ENCODE measurements at places on chromosomes 3 and 15.

GRCh38 chr15:34644851-34645250 lies 61.4 kb upstream of the GOLGA8B start:
- no peak for DNase-seq

- DNase-seq: no peak
These were observed 42.3 kb downstream of the TM4SF18 start for GRCh38 chr3:149291178-149291577.

GRCh38 chr3:117700573-117701360 lies 991.2 kb downstream of the TUSC7 start:
- no peak for DNase-seq

DNA sequence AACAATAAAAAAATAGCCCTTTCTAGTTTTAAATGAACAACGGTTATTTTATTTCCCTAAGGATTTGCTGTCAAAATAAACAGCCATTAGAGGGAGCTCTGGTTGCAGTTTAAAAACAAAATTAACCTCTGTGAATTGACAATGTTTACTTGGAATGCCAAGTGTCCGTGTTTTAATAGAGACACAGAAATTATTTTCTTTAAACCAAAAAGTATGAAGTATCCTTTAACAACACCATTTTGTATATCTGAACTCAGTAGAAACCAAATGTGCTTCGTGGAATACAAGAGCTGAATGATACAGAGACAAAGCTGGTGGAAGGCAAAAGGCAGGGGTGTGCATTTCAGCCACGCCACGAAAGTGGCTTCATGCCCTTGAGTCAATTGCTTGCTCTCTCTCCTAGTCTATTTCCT lies 74.4 kb downstream of the MOBP start:
- DNase-seq: no peak

DNA sequence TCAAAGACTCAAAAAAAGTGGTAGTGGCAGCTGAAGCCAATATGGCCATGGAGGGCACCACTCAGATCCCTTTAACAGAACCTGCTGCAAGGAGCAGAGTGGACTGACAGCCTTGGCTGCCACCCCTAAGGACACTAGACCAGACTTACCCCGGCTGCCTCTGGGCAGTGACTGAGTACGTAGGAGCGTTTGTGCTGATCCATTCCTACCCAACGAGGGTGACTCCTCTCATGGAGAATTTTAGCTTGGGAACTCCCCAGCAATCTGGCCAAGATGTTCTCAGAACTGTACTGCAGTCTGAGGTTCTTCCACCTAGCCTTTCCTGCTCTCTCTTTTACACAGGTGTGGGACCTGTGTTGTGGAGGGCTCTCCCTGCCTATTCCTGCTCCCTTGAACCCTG lies 22.1 kb downstream of the CLEC3B start:
- DNase-seq: no peak

DNA sequence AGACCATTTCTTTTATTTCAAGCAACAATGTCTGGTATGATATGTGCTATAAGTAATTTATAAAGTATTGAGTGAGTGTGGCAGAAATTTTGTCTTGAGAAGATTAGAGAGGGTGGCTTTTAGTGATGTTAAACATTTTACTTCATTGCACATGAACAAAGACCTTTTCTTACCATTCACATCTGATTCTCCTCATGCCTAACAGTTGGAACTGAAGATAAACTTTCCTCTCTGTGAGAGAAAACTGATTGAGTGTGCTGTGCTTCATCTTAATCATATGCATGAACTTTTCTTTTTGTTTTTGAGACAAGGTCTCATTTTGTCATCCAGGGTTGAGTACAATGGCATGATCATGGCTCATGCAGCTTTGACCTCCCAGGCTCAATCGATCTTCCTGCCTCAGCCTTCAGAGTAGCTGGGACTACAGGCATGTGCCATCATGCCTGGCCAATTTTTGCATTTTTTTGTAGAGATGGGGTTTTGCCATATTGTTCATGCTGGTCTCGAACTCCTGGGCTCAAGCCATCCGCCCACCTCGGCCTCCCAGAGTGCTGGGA lies 377.7 kb upstream of the GOLIM4 start:
- no peak for DNase-seq

GRCh38 chr3:172317984-172318383 lies 130.3 kb downstream of the GHSR start:
- DNase-seq: no peak

GRCh38 chr3:10375296-10376053 lies 54.6 kb upstream of the SEC13 start:
- no peak for DNase-seq

- no peak for DNase-seq
These were observed 23.5 kb upstream of the STIMATE start for GRCh38 chr3:52920841-52921240.

- no peak for DNase-seq
These were observed 4.0 kb downstream of the ANKDD1A start for GRCh38 chr15:64915518-64916227.

GRCh38 chr15:68183616-68184315 lies 21.4 kb downstream of the CALML4 start:
- DNase-seq: no peak

GRCh38 chr3:190746531-190746930 lies 116.0 kb downstream of the GMNC start:
- no peak for DNase-seq

GRCh38 chr15:36130641-36131310 lies 448.6 kb upstream of the CDIN1 start:
- no peak for DNase-seq

DNA sequence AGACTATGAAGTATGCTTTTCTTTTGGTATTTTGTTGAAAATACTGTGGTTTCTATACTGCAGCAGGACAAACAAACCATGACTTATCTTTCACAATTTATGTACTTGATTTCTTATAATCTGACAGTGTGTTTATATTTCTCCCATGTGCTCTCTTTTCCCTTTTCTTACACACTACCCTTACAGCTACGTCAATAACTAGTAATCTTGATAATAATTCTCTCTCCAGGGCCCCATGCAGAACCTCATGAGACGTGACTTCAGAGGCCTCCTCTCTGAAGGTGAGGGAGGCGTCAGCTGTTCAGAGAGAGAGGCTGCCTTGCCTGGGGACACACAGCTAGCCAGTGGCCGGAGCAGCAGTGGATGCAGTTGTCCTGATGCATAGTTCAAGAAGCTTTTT lies 35.9 kb downstream of the KY start:
- no peak for DNase-seq

DNA sequence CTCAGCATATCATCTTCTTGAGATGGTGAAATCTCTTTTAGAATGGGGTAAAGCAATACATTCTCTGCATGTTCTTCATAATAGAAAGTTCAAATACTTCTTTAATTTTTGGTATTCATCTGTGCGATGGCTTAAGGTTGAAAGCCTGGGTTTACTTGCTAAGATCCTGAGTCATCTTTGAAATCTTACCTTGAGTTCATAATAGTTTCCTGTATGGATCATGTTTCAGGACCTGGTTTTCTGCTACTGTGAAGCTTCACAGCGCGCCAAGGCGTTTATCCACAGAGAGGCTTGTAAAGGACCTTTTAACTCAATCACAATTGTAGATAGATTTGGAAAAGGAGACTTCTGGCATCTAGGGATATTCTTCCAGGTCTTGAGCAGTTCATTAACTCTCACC lies 39.0 kb downstream of the MED12L start:
- no peak for DNase-seq

GRCh38 chr3:95797081-95797480 lies 1017.3 kb upstream of the EPHA6 start:
- DNase-seq: no peak
